Stimulated activated CD8-positive, alpha-beta memory T cell treated with anti-CD3 and anti-CD28 coated beads, Interleukin-4, amount 100 ng/mL, for 1 hour (primary cell): ENCODE measurements at places on chromosomes 1 and 21.

- no peak for DNase-seq
Observed at GRCh38 chr1:234923626-234924025, 205.0 kb downstream of the TOMM20 start.

DNA sequence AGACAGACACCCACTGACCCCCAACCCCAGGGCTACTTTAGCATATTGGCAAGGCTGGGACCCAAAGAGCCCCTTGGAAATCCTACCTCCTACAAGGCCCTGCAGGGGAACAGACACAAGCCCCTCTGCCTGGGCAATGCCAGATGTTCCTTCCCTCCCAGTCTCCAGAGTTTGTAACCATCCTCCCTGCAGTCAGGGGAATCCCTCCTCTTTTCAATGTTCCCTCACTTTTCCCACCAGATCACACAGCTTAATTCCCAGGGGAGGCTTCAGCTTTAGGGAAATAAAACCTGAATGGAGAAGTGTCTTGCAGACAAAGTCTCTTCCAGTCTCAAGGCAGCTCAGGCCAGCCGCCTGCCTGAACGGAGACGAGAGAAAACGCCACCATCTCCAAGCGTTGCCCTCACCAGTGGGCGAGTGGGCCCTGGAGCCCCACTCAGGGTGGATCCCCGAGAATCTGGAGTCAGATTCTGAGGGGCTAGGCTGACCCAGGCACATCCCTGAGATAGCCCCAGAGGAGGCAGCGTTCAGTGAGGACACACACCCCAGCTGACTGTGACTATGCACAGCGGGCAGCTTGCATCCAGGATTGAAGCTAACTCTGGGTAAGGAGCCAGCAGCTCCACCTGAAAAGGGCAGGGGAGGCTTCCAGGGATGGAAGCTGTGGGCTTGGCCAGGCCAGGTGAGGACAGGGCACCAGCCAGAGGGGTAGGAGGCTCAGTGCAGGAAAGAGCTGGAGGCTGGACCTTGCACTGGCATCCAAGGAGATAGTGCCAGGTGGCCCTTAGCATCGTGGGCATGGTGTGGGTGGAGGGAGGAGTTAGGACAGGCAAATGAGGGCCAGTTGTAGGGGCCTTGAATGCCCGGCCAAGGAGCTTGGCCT is 44.0 kb upstream of the ZC3H12A start:
- DNase-seq, result no peak

DNA sequence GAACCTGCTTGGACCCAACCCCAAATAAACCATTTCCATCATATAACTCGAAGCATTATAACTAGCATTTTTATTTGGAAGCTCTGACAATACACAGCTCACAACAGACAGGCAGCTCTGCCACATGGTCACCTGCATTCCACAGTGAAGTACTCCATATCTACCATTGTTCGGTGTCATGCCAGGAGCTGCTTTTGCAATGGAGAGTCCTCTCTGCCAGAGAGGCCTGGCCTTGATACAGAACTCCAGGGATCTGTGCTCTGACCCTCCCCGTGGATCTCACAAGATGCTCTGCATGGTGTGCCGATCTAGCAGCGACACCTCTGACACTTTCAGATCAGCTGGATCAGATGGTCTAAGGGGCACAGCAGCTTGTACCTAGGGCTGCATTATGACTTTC is 109.6 kb downstream of the SYF2 start:
- no peak for DNase-seq

DNA sequence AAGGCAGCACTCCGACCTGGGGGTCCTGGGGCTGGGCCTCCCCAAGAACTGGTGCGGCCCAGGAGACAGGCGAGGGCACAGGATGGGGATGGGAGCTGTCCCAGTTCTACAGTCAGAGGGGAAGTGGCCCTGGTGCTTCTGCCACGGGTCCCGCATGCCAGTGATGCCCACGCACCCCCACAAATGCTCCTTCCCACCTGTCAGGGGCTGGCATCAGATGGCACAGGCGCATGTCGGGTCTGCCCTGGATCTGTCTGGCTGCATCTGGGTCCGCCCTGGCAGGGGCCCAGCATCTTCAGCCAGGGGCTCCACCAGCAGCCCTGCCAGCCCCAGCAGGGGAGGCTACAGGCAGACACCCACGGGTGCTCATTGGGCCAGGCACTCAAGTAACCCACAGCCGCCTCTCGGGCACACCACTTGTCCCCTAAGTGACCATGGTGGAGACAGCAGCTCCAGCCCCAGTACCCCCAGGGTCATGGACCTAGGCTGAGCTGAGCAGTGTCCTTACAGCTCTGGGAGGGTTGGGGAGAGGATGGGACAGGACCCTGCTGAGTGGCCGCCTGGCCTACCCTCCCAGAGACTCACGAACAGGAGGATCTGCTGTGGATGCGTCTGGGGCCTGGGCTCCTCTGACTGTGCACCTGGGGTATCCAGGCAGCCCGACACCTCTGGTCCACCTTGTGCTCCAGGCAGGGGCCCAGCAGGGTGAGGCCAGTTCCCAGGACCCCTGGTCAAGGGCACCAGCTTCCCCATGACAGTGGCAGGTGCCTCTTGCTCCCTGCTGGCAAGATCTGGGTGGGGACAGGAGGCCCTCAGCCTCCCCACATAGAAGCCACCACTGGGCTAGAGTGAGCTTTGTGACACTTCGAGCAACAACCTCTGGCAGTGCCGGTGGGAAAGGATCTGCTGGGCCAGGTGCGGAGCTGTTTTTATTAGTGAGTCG is 5.4 kb downstream of the SMIM1 start:
- DNase-seq, result no peak

GRCh38 chr1:180188684-180189175 is 34.1 kb downstream of the QSOX1 start:
- no peak for DNase-seq

DNA sequence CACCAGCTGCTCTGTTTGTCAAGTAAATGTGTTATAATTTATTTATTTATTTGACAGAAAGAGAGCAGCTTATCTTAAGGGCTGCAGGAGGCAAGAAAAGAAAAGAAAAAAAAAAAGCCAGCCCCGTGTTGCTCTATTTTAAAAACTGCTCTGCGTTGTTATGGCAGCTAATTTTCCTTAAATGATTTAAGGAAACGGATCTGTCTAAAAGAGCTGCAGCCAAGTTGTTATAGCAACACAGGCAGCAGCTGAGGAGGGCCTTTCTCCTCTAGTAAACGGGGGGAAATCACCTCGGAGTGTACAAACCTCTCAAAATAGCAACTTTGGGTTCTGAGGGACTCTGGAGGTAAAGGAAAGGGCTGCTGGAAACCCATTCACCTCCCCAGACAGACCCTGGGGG is 149.2 kb downstream of the BEND5 start:
- no peak for DNase-seq

- no peak for DNase-seq
Observed at GRCh38 chr21:44699502-44700001, 2.6 kb downstream of the KRTAP10-12 start.

GRCh38 chr1:160550572-160551034 is 27.5 kb upstream of the SLAMF6 start:
- peak; percentile 26 for DNase-seq

DNA sequence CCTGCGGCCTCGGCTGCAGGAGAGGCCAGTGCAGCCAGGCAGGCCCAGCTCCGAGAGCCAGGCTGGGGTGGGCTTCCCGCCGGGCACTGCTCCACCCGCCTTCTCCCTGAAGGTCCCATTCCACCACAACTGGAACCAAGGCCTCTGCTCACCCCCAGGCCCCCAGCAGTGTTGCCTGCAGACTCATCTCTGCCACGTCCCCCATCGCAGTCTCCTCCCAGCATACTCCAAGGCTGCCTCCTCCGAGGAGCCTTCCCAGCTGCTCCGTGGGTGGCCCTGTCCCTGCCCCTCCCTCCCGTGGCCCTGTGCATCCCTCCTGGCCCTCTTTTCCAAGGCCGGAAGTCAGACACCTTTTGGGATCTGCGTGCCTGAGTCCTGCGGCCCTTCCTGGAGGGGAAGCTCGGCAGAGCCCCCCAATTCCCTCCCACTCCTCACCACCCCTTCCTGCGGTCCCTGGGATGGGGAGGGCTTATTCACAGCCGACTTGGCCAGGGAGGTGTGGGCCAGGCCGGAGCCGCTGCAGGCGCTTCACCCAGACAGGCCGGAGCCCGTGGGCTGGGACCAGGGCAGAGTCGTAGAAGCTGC is 47.6 kb downstream of the SLX9 start:
- no peak for DNase-seq

GRCh38 chr1:25695090-25695770 is 78.6 kb downstream of the MAN1C1 start:
- no peak for DNase-seq

DNA sequence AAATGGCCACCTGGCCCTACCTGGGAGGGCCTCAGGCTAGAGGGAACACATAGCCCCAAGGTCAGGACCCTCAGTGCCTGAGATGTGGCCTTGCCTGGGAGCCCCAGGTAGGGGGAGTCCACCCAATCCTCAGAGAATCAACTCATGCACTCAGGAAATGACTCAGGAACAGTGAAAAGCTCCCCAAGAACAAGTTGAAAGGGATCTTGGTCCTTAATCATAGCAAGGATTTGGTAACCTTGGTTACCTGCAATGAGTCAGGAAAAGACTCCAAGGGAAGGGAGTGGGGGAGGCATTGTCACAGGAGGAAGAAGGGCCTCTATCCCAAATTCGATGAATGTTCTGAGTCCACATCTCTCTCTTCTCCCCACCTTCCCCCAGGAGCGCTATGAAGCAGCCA is 17.0 kb downstream of the MAP7D1 start:
- no peak for DNase-seq

GRCh38 chr1:150162862-150163706 is 13.4 kb downstream of the PLEKHO1 start:
- no peak for DNase-seq

DNA sequence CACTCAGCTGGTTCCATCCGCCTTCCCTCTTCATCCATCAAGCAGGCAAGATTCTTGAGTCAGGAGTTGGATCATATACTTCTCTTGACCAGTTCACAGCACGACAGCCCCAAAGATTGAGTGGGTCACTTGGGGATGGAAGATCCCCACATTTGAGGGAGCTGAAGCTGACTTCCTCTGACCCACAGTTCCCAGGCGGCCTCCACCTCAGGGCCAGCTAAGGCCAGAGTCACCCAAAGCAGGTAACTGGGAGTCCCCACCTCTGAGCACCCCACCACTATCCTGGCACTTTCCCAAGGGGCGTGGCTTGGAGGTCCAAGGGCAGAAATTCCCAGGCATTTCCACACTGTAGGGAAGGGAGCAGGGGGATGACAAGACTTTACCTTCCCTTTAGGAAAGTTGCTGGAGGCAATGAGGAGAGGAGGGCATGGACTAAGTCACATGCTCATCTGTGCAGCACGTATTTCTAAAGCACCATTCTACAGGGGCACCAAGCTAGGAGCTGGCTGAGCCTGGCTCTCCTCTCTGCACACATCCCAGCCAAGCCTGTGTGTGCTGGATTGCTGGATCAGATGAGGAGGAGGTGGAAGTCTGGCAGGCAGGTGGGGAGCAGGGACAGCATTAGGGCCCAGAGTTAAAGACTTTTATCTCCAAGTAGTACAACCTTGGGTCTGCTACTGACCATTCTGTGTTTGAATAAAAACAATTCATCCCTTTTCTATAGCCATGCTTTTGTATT is 1.3 kb upstream of the RD3 start:
- no peak for DNase-seq

DNA sequence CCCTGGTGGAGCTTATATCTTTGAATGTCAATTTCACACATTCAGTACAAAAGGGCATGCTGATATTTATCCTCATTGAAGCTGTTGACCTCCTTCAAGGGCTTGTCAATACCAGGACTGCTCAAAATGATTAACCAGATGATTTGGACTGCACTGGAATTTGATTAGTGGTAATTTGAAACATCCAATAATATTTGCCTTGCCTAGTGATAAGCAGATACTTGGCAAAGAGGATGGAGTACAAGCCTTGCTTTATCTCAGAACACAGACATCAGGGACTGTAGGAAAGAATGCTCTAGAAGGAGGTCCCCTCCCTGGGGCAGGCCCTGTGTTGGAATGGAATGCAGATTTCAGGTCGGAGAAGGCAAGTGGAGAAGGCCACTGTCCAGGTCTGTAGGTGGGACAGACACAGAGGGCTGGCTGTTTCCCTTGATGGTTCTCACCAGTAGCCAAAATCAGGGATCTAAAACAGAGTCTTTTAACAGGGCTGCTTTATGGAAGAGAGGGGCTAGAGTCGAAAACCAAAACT is 64.8 kb upstream of the ZNF648 start:
- no peak for DNase-seq

- no peak for DNase-seq
Observed at GRCh38 chr1:178048426-178048825, 45.5 kb upstream of the RASAL2 start.

DNA sequence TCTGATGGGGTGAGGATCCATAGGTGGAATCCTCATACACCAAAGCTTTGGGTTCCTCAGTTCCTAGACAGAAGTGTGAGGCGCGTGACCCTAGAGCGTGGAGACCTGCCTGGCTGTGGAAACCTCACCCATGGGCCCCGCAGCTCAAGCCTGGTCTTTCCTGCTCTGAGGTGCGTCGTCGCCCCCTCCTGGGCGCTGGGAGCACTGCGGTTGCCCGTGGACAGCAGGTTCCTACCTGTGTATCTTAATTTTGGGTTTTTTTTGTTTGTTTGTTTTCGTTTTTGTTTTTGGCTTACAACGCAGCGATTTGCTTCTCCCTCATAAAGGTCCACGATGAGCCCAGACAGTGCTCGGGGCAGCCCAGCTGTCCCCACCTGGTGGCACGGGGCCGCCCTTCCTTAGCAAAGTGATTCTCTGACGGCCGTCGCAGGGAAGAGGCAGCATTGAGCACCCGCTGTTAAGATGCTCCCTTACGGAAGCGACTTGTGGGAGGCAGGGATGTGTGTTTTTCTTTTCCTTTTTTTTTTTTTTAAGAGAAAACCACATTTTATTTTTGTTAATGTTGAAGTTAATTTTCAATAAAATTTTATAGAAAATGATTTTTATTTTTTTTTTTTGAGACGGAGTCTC is 36.5 kb upstream of the TRAPPC10 start:
- peak; percentile 63 for DNase-seq

DNA sequence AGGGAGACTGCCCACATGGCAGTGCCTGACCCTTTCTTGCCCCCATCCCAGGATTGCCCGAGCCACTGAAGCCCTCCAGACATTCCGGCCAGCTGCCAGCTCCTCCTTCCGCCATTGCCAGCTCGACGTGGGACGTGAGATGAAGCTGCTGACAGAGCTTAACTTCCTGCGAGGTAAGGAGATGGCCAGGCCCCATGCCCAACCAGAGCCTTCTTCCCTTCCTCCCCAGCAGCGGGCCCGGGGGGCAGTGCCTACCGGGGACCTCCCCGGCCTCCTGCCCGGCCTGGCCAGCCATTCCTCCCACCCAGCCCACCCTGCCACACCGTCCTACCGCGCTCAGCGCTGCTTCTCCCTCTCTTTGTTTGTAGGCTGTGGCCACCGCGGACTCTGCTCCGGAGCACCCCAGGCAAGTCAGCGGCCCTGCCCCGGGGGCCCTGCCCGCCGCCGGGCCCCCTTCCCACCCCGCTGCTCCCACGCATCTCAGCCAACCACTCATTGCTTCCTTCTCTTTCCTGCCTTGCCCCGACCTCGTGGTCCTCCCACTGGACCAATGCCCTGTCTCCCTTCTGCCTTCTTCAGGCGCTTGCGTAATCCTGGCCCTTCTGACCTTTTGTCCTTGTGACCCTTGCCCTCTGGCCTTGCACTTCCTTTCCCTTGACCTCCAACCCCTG is 4.9 kb downstream of the TRIM46 start:
- DNase-seq, result no peak

GRCh38 chr1:101745551-101746270 is 251.0 kb downstream of the OLFM3 start:
- no peak for DNase-seq
